Activated T-helper 17 cell treated with anti-CD3 and anti-CD28 coated beads, Interleukin-2, amount 50 U/mL, for 72 hours (primary cell): ENCODE measurements at places on chromosomes 7 and 10.

DNA sequence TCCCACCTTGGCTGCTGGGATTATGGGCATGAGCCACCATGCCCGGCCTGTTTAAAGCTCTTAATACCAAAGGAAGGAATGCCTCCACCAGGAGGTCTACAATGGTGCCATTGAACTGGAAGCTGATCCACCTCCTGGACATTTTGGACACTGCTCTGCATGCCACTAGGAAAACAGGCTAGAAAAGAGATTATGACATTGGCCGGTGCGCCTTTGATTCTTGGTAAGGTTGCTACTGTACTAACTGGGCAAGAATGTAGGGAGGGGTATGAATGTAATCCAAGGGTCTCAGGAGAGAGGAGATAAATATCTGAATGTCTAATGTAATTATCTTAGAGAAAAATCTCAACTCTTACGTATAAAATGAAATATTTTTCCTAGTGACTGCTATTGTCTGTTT, 21.7 kb upstream of the TSGA13 start:
- no peak for ATAC-seq

DNA sequence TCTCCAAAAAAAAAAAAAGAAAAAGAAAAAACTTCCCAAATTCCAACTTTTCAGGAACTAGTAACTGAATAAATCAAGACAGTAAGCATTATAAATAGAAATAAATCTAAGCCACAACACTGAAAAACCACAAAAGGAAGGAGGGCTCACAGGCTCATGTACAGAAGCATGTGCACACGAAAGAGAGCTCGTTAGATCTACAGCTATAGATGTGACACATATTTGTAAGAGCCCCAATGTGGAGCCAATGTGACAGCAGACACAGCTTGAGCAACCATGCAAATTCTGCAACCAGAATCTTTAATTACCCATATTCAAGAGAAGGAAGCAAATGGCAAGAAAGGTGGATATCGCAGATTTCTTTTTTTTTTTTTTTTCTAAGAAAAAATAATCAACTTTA, 94.7 kb downstream of the SORBS1 start:
- ATAC-seq = no peak

GRCh38 chr7:20152511-20152910, 64.7 kb downstream of the MACC1 start:
- no peak for ATAC-seq

- ATAC-seq = no peak
Measured at GRCh38 chr7:91351374-91351773, 87.1 kb downstream of the FZD1 start.

DNA sequence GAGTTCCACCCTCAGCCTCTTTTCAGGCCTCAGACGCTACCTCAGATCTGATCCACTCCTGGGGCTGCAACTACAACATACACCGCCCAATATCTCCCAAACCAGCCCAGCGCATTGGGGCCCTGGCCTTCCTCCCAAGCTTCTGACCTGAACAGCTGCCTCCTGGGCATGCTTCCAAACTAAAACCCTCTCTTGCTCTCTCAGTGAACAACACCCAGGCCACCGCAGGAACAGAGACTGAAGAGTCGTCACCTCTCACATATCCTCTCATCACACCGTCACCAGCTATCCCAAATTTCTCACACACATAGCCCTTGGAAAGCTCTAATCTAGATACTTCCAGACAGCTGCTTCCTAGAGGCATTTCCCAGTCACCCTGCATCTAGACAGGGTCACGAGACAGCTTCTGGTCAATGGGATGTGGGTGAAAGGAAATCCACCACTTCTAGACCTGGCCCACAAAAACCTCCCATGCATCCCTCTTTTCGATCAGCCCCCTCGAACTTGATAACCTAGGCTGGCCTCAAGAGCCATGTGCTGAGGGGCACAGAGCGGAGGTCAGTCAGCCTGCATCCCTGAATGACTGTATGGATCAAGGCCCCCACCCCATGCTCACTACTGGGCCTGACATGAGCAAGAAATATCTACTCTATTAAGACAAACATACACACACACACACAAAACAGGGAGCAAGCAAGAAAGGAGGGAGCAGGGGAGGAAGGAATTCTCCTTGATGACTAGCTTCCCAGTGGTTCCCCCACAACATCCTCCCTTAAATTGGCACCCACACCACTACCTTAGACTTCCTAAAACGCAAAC, 1.8 kb downstream of the PARP12 start:
- no peak for ATAC-seq

DNA sequence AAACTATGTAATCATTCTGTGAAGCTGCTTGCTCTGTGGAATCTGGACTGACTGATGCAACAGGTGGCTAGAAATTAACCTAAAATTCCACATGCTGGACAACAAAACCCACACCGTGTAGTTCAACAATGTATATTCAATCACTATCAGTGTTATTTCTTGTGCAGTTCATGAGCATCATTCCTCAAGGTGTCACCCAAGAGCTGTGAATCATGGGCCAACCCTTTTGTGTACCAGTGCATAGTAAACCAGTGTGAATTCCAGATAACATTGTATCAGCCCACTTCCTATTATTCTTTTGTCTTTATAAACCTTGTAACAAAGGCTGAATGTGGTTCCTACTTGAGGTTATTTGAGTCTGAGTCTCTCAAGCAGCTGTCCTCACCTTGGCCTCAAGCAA, 905.2 kb upstream of the ZNF722 start:
- no peak for ATAC-seq

DNA sequence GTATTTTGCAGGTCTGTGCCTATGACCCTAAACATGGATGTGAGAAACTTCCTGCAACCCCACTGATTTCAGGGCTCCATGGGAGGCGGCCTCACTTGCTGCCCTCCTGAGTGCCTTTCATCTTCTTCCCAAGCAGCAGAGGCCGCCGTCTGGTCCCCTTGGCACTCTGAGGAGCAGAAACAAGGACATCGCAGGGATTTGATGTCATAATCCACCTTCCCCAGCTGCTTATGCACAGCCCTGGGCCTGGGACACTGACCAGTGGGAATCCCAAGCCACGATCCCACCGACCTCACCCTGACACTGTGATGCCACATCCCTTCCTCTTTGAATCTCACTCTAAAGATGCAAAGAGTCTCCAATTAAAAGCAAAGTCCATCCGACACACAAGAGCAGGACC, 7.7 kb downstream of the CAMK2G start:
- ATAC-seq = no peak

- ATAC-seq = no peak
Measured at GRCh38 chr10:131179361-131179760, 132.2 kb downstream of the TCERG1L start.

DNA sequence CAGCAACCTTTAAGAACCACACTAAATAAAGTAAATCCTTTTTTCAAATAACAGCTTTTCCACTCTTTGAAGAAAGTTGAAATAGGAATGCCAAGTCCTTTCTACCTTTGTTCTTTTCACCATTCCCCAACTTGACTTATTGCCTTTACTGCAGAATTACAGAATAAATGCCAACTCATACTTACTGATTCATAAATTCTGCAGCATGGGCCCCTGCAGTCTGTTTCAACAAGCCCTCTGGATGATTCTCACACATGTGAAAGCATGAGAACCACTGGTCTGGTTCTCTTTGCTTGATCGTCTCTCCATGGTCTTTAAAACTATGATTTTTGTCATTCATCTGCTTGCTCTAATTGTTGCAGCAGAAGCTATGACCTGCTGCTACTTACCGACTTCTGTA, 56.1 kb downstream of the HACD1 start:
- ATAC-seq = no peak

GRCh38 chr10:33099748-33100147, 141.7 kb upstream of the ITGB1 start:
- ATAC-seq = peak; percentile 78

- ATAC-seq = peak; percentile 18
Measured at GRCh38 chr7:920351-921070, 34.0 kb downstream of the ADAP1 start.

DNA sequence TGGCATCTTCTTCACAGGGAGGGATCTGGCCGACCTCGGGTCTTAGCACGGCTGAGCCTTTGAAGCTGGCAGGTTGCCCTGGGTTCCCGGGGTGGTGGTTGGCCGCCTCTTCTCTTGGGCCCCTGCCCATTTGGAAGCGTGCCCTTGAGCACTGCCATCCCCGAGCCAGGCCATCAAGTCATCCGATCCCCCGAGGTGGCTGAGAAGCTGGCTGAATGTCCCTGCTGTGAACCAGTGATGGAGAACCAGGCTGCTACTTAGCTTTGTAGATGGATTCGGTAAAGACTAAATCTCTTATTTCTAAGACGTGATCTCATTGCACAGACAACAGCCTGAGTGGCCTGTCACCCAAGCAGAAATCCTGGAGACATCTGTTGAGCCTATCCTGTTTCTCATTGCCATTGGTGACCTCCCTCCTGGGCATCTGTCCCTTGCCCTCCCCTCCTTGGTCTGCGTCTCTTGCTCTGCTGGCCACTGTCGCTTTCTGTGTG, 74.3 kb downstream of the GRK5 start:
- ATAC-seq = no peak

GRCh38 chr10:122018951-122019413, 30.0 kb downstream of the TACC2 start:
- no peak for ATAC-seq

- ATAC-seq = no peak
Measured at GRCh38 chr10:17237915-17238444, 9.9 kb downstream of the VIM start.

DNA sequence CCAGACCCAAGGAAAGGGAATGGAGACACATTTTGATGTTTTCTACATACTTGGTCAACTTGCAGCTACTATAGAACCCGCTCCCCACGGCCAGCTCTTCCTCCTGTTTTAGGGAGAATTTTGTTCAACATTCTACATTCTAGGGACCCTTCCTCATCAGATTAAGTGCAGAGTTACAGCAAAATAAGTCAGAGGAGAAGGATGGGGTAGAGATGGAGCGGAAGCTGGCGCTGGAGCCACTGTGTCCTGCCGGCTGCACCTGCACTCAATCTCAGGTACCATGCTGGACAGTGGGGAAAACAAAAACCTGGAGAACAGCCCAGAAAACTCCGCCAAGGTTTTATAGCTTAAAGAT, 79.4 kb upstream of the EN2 start:
- ATAC-seq = no peak

DNA sequence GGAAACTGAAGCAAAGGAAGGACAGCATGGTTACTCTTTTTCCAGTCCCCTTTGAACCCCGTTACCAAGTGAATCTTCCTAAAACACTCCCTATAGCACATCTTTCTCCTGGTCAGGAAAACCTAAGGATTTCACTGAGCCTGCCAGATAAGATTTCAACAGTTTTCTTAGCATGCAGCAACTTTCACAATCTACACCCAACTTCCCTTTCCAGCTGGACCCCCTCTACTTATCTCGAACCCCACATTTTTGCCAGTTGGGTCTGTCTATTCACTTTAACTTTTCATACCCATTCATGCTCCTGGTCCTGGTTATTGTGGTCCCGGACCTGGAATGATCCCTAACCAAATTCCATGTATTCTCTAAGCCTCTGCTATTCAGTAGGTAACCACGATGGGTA, 14.9 kb upstream of the CPVL start:
- no peak for ATAC-seq
